GM04504 (cell line): ENCODE measurements at places on chromosomes 3 and 15.
A peak's percentile ranks its signal among the peaks of the same experiment; 100 is the strongest.

- no peak for DNase-seq
Measured at GRCh38 chr3:179898024-179898423, 138.7 kb downstream of the PEX5L start.

- DNase-seq: no peak
Measured at GRCh38 chr15:33043636-33044035, 150.9 kb downstream of the FMN1 start.

- no peak for DNase-seq
Measured at GRCh38 chr15:28208583-28208982, 109.5 kb upstream of the OCA2 start.

DNA sequence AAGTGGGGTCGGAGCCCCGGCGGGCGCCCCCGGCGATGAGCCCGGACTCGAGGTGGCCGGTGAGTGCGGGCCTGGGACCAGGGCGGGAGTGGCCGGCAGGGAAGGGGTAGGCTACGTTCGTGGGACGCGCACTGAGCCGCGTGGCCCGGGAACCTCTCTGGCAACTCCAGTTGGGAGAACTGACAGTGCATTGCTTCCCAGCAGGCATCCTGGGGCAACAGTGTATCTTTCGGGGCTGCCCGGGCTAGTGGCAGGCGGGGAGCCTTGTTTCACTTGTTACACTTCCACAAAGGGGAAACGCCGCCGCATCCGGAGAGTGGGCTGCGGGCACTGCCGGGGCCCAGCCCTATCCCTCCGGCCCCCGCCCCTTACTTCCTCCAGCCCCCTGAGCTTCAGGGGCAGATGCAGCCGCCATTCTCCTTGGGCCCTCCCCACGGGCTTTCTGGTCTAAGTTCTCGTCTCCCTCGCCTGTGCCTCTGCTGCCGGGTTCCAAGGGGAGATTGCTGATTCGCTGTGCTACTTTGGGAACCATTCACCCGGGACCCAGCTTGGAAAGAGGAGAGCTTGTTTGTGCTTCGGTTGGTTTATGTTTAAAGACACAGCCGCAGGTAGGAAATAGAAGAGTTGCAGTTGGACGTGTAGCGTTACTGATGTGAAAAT is 675 bp downstream of the BRPF1 start:
- no peak for DNase-seq

GRCh38 chr3:10292505-10293419 is at the start of gene GHRL:
GHRL (minus strand) TSS chr3:10292947; CDS start chr3:10290180, 2,767 bp downstream.
- no peak for DNase-seq

- no peak for DNase-seq
Measured at GRCh38 chr3:59884409-59884808, 834.6 kb upstream of the CFAP20DC start.

GRCh38 chr3:158105710-158106253 is 438 bp downstream of the SHOX2 start:
- DNase-seq: no peak

DNA sequence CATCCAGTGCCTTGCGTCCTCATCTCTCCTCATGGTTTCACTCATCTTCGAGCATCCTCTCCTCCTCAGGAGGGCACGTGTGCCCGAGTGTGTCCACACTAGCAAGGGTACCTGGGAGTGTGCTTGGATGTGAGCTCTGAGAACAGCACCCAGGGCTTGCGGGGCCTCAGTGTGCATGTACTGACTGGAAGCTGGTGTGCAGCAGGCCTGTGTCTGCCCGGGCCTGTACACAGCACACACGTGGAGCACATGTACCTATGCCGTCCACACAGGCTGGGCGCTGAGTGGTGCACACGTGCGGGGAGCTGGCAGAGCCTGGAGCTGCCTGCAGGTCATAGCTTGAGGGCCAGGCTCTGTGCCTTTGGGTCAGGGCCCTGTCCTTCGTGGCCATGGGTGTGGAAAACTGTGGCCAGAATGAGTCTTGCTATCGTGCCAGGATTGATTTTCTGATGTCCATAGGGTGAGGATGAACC is 34.9 kb downstream of the TSPAN3 start:
- no peak for DNase-seq

GRCh38 chr3:49607105-49607591 is 52.9 kb downstream of the BSN start:
- DNase-seq: no peak

DNA sequence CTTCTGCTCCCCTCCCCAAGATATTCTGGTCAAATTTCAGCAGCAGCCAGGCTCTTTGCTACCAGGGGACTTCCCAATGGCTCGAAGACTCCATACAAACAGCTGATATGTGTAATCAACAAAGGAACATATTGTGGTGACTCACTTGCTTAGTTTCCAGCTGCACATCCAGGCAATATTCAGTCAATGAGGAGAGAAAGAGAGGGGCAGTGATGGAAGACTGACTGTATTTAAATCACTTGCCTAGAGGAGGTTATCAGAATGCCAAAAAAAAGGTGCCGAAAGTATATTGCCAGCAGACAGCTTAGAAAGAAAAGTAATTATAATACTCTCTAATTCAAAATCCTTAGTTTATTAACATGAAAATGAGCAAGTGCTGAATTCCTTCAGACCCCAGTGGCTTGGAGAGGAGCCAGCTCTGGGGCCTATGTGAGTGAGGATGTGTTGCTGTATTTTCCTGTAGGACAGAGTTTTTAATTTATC is 236.5 kb downstream of the LRTM1 start:
- no peak for DNase-seq

DNA sequence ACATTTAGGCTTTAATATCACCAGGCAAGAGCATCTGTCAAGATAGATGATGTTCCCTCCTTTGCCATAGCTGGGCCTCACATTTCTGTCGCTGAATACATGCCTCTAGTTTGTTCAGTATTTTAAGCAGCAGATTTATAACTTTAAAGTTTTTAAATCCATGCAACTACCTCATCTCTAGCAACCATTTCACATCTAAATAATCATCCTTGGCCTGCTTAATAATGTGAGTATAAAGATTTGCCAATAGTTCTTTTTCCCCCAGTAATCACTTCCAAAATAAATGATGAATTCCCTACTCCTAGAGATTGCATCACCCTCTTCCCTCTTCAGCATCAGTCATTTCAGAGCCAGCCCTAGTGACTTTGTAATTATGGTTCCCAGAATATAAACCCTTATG is 36.2 kb upstream of the FILIP1L start:
- DNase-seq: no peak

- no peak for DNase-seq
Measured at GRCh38 chr3:94285872-94286271, 223.0 kb downstream of the NSUN3 start.

DNA sequence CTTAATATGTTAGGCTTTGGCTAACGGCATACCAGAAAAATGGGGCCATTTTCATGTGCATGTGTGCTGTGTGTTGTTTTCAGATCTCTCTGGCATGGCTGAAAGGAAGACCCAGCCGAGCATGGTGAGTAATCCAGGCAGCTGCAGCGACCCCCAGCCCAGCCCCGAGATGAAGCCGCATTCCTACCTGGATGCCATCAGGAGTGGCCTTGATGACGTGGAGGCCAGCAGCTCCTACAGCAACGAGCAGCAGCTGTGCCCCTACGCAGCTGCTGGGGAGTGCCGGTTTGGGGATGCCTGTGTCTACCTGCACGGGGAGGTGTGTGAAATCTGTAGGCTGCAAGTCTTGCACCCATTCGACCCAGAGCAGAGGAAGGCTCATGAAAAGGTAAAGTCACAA is 15.1 kb downstream of the MKRN2 start:
- no peak for DNase-seq

DNA sequence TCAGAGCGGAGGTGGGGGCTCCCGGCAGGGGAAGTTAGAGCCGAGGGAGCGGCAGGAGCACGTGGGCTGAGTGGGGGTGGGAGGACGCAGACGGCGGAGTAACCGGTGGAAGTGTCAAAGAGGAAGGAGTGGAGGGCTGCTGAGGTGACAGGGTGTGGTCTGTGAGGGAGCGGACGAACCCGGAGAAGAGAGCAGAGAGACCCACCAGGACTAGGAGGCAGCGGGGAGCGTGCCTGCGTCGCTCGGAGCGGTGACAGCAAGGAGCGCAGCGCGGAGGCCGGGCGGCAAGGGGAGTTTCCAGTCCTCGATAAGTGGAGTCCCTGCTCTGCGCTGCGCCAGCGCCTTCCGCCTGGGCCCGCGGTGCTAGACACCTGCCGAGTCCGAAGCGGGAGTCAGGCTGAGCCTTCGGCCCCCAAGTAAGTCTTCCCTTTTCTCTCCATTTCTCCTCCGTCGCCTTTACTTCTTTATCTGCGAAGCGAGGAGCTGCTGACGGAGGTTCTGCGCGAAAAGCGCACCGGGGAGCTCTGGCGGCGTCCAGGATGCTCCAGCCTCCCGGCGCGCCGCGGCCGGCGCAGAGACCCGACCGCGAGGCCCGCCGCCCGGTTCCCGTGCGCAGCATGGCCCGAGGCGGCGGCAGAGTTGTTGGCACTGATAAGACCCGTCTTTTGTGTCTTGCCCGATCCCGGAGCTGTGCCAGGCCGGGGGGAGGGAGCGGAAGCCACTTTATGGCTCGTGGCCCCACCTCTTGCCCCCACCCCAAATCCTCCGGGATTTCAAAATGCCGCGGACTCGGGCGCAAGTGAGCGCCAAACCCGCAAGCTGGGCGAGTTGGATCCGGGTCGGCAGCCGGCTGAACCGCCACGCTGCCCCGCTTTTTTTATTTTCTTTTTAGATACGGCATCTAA is 533.0 kb upstream of the SEMA6D start:
- DNase-seq: no peak

- DNase-seq: peak; percentile 83
Measured at GRCh38 chr3:15635121-15635661, 33.6 kb downstream of the BTD start.

DNA sequence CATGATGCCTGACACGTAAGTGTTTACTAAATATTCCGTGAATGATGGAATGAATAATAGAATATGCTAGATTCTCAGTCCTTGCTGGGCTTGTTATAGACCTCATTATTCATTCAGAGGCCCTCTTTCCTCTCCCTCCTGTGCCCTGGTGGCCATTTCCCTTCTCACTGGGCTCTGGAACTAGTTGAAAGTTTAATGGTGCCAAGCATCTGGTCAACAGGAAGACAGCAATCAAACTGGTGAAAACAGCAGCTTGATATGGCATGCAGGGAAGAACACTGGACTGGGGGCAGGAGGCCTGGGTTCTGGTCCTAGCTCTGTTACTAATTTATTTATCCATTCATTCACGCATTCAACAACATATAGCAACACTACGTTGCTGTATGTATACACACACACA is 3.7 kb upstream of the APOD start:
- DNase-seq: no peak

GRCh38 chr3:14363991-14364390 is 38.4 kb upstream of the SLC6A6 start:
- DNase-seq: no peak

- DNase-seq: no peak
Measured at GRCh38 chr3:71579326-71579934, 4.1 kb downstream of the FOXP1 start.

DNA sequence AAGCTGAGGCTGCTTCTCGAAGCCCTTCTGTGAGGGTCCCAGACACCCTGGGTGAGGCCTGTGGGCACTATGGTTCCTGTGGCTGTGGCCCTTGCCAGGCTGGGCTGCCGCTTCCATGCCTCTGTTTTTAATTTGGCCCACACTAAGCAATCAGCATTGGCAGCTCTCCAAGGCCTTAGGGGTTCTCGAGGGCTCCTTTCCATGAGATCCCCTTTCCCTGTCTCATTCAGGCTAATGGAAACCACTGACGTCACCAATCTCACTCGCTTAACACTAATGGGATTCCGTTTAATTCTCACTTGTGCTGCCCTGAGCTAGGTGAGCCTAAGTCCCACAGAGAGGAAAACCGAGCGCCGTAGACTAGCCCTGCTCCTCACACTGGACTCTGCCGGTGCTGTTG is 60.2 kb upstream of the RAB6B start:
- no peak for DNase-seq

DNA sequence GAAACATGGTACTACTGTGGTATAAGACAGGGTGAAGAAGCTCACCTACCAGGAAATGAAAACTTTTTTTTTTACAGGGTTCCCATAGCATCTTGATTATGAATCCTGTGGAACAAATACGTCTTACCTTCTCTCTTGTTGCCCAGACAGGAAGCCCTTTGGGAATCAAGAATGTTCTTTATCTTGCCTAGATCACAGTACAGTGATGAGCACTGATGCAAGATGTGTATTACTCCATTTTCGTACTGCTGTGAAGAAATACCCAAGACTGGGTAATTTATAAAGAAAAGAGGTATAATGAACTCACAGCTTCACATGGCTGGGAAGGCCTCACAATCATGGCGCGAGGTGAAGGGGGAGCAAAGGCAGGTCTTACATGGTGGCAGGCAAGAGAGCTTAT is 281.3 kb downstream of the UBE2E2 start:
- DNase-seq: no peak

DNA sequence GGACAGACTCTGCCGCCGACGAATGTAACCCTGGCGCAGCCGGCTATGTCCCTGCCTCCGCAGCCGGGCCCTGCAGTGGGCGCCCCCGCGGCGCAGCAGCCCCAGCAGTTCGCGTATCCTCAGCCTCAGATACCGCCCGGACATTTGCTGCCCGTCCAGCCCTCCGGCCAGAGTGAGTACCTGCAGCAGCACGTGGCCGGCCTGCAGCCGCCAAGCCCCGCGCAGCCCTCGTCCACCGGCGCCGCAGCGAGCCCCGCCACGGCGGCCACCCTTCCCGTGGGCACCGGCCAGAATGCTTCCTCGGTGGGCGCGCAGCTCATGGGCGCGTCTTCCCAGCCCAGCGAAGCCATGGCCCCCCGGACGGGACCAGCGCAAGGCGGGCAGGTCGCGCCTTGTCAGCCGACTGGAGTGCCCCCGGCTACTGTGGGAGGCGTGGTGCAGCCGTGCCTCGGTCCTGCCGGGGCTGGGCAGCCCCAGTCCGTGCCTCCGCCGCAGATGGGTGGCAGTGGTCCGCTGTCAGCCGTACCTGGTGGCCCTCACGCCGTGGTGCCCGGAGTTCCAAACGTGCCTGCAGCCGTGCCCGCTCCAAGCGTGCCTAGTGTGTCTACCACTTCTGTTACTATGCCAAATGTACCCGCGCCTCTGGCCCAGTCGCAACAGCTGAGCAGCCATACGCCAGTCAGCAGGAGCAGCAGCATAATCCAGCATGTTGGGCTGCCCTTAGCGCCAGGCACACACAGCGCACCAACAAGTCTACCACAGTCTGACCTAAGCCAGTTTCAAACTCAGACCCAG is 2.4 kb downstream of the TSC22D2 start:
- no peak for DNase-seq

DNA sequence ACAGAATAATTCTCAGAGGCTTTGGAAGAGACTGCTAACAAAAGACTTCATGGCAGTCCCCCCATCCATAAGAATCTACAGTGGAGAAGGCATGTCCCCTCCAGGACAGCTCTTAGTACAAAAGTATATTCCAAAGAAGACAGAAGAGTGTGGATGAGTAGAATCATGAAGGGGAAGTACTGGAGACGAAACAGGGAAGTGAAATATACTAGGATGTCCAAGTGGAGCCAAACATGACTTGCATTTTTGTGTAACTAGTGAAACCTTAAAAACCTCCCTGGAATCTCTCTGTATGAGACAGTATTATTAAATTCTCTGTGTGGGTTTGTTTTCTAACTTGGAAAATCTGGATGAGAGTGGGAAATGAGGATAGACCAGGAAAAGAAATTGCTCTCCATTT is 312.4 kb downstream of the RSL24D1 start:
- DNase-seq: no peak

GRCh38 chr15:35980719-35981118 is 434.8 kb upstream of the DPH6 start:
- DNase-seq: no peak
